Posterior vena cava (tissue), 2 donors: ENCODE measurements at places on chromosomes 4 and X.

DNA sequence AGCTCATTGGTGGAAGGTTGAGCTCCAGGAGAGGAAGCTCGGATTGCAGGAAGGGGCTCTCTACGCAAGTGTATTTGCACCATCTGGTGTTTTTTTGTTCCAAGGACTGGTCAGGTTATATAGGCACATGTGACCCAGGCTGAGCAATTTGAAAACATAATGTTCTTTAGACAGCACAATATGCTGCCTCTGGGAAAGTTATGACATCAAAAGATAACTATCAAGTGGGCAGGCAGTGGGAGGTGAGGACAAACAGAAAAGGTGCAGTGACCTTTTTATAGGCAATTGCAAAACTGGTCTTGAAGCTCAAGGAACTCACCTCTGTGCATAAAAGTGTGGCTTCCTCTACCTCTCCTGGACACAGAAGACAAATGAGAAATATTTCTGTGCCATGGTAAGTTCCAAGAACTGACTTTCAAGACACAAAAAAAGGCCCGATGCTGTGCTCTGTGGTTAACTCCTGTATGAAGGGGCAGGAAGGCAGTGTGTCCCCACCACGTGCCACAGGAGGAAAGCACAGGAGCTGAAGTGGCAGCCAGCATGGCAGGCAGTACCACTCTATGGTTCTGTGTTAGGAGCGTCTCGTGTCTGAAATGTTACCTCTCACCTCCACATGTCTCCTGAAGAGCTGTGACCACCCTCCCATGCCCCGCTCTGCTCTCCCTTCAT, 128.6 kb downstream of the SHROOM3 start:
- no peak for DNase-seq

- no peak for DNase-seq
Measured at GRCh38 chr4:61068745-61069144, 131.4 kb upstream of the ADGRL3 start.

DNA sequence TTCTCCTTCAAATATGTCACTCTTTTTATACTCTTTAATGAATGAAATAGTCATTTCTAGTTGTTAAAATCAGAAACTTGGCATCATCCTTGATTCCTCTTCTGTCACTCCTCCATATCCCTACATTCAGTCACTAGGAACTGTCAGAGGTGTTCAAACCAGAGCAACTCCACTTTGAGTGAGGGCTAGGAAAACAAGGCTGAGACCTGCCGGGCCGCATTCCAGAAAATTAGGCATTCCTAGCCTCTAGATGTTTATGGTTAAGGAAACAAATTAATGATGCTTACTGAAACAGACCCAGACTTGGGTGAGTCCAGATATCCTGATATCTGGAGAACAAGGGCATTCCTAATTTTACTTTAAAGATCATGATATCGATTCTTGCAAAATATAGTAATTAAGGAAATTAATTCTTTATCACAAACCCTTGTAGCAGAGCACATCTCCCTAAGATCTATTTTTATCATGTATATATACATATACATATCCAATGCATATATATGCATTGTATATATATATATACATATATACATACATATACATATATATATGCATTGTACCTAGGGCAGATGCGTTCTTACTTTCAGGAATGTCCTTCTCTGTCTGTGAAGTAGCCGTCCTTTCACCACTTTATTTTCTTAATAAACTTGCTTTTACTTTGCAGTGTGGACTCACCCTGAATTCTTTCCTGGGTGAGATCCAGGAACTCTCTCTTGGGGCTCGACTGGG, 98.4 kb upstream of the GC start:
- DNase-seq, result no peak

DNA sequence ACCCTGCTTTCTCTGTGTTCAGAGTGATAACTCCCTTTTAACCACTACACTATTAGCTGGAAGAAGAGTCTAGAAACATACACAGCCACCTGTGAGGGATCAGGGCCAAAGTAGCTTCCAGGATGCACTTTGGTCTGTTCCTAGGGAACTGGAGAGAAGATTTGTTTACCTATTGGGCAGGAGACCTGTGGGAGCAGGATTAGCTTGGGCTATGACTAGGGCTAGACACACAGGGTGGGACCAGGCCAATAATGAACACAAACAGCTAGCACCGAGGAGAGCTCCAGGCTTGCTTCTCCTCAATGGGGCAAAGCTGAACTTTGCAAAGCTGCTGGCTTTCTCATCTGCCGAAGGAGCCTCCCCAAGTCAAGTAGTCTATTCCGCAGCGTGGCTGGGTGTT, 24.4 kb upstream of the MAP7D3 start:
- DNase-seq, result no peak

DNA sequence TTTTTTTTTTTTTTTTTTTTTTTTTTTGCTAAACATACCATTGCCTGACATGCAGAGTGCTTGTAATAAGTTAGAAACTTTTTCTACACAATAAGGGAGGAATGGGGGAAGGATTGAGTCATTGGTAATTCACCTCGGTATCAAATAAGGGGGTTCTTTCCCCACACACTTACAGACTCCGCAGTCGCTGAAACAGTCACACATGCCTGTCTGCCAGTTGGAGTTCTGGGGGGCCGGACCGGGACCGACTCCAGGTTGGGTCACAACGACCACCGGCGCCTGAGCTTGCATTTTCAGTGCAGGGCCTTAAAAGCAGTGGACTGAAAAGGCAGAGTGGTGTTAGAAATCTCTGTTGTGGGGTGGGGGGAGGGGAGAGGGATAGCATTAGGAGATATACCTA, 6.9 kb downstream of the PLAC8 start:
- DNase-seq, result no peak
